ENCODE measurements at places on chromosomes 13 and 19.

DNA sequence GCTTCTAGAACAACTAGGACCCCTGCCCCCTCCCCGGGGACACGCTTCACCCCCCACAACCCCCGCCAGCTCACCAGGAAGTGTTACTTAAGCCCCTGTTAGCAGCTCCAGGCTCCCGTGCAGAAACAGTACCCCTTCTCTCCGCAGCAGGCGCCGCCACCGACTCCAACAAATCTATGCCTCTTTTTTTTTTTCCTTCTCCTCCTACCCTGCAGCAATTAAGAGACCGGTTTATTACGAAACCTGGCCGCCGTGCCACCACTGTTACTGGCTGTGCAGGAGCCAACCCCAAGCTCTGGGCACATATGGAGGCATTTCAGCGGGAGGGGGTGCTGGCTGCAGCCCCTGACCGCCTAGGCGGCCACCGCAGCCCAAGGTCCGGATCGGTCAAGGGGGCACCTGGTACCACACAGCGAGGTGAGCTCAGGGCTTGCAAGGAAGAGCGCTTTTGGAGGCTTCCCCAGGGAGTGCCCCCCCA is 2.4 kb downstream of the GADD45B start:
- no peak for DNase-seq

- no peak for DNase-seq
Observed at GRCh38 chr13:101450749-101451130, 1.7 kb upstream of the ITGBL1 start.

DNA sequence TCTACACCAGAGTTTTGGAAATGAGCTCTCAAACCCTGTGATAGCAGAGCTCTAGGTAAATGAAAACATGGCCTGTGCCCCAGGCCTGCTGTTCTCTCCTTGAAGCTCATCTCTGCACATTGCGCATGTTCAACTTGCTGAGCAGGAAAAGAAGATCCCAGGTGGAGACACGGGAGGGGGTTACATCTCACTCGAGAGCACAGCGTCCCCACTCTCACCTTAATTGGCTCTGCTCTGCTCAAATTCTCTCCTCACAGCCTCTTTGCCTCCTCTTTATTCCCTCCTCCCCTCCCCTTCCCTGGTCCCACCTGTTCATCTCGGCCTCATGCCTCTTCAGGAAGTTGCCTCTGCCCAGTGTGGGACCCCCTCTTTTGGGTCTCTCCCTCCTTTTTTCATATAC is 44.7 kb downstream of the RGCC start:
- no peak for DNase-seq

DNA sequence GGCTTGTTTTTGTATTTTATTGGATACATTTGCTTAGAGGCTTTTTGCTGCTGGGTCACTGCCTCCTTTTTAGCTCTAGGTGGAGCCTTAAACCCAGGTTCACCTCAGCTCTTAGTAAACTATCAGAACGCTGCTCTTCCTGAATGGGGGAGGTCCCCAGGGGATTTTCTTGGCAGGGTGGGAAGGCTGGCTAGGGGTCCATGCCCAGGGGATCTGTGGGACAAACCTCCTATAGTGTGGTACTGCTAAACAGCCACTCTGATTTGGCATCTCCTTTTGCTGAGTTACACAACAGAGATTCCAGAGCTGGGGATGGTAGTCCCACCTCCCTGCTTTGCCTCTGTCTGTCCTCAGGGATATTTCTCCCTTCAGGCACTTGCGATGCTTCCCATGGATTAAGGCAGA is 204.9 kb downstream of the ZIC5 start:
- no peak for DNase-seq
